ENCODE measurements at places on chromosomes 6 and 20.

GRCh38 chr6:53737746-53738145 is 57.1 kb upstream of the LRRC1 start:
- DNase-seq = no peak

- no peak for DNase-seq
Measured at GRCh38 chr6:16712255-16712930, 48.9 kb downstream of the ATXN1 start.

GRCh38 chr6:163308629-163309440 is 105.7 kb upstream of the QKI start:
- no peak for DNase-seq

GRCh38 chr6:101937108-101937507 is 543.6 kb downstream of the GRIK2 start:
- DNase-seq = no peak

- no peak for DNase-seq
Measured at GRCh38 chr6:137869549-137870307, 2.7 kb downstream of the TNFAIP3 start.

Measured in hematopoietic multipotent progenitor cell treated with erythropoietin and hydrocortisone succinate and interleukin-3 and kit ligand, for 15 days (in vitro differentiated cells).